ENCODE measurements at places on chromosomes 6 and 20. TPM values are rescaled to one million over a fixed set of nuclear protein-coding genes. Genes with fewer than 3 reads are reported as not detected.

DNA sequence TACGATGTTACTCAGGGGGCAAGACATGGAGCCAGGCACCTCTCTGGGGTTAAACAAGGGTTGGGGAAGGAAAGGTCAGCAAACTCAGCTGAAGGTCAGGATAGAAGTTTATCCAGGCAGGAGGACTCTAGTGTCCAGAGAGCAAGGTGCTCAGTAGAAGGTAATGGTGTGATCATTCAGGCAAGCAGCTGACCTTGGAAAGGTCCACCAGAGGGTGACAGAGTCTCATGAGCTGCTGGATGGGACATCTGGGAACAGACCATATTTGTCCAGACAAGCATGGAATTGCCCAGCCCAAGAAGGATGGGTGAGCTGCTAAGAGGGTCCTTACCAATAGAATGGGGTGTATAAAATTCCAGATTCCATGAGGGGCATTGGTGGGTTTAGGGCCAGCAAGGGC lies 89.5 kb downstream of the MAP3K7 start:
- H3K36me3 ChIP-seq = no peaks in the 10 kb centered on the region
- no peaks in the 10 kb centered on the region for H3K4me1 ChIP-seq
- no peaks in the 10 kb centered on the region for H3K27me3 ChIP-seq
- no peak overlapping the region for H3K4me3 ChIP-seq
- no peak overlapping the region for H3K27ac ChIP-seq
- DNase-seq = no peak

- no peaks in the 10 kb centered on the region for H3K4me1 ChIP-seq
- peak; percentile 72 for DNase-seq
- no peak overlapping the region for H3K27ac ChIP-seq
- H3K4me3 ChIP-seq = no peak overlapping the region
- H3K36me3 ChIP-seq = no peaks in the 10 kb centered on the region
Measured at GRCh38 chr6:21679761-21680265, 86.3 kb downstream of the SOX4 start.

DNA sequence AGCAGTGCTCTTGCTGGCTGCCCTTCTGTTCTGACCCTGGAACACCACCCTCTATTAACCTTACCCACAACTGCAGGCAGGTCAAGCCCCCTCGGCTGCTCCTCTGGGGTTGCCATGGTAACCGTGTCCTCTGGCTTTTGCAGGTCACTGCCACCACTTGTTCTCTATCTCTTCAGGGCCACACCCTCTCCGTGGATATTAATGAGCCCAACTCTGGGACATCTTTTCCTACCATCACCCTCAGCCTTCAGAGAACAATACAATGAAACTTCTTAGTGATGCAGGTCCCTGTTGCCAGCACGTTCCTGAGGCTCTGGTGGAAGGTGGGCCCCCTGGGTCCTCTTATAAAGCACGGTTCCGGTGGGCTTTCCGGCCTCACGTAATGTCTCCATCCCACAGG lies 30.8 kb upstream of the MICB start:
- H3K27me3 ChIP-seq = peaks cover 11% of the 10 kb centered on the region
- no peaks in the 10 kb centered on the region for H3K36me3 ChIP-seq
- peaks cover 3% of the 10 kb centered on the region for H3K4me1 ChIP-seq
- DNase-seq = no peak

DNA sequence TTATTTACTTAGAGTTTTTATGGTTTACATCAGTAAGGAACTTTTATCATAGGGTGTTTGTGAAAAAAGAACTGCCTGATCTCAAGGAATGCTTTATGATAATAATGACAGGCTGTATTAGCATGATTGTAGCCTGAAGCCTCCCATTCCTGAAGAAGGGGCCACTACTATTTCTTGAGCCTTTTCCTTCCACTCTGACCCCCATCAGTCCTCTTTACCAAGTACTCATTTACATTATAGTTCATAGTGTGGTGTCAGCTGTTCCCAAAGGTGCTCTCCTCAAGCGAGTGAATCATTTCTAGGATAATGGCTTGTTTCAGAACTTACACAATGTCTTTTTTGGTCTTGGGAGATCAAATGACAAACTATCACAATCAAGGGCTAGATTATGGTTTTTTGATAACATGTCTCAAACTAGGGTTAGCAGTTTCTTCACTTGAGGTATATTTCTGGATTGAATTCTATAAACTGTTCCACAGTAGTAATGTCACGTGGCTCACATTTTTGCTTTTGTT lies 283.6 kb downstream of the CDKAL1 start:
- H3K36me3 ChIP-seq = no peaks in the 10 kb centered on the region
- H3K27me3 ChIP-seq = no peaks in the 10 kb centered on the region
- no peak for DNase-seq

DNA sequence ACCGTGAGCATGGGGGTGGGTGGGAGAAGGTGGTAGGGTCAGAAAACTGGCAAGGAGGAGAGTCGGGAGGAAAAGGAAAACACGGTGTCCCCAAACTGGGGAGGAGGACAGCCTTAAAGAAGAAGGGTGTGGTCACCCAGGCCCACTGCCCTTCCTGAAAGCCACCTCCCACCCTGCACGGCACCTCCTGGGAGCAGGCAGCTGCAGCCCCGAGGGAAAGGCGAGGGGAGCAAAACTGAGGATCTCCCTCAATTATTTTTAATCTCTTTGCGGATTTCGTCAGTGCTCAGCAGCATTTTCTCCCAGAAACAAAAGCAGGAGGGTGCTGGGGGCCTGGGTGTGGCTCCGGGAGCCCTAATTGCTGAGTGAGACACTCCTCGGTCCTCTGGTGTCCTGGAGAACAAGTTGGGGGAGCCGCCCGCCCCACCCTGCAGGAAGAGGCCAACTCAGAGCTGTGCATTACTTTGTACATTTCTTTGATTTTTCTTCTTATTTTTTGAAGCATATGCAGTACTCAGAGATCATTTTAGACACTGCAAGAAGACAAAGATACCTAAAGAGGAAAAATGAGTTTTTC lies 56.4 kb downstream of the RIOK1 start:
- DNase-seq = no peak
- H3K27ac ChIP-seq = no peak overlapping the region
- no peaks in the 10 kb centered on the region for H3K4me1 ChIP-seq
- no peaks in the 10 kb centered on the region for H3K36me3 ChIP-seq
- H3K4me3 ChIP-seq = no peak overlapping the region
- no peaks in the 10 kb centered on the region for H3K27me3 ChIP-seq

- no peaks in the 10 kb centered on the region for H3K36me3 ChIP-seq
- H3K4me1 ChIP-seq = no peaks in the 10 kb centered on the region
- no peaks in the 10 kb centered on the region for H3K27me3 ChIP-seq
- H3K4me3 ChIP-seq = no peak overlapping the region
Measured at GRCh38 chr6:69096681-69097080, 461.6 kb downstream of the ADGRB3 start.

- peak; percentile 94 for DNase-seq
- no peaks in the 10 kb centered on the region for H3K27me3 ChIP-seq
- H3K4me1 ChIP-seq = peaks cover 13% of the 10 kb centered on the region
- no peaks in the 10 kb centered on the region for H3K36me3 ChIP-seq
- no peak overlapping the region for H3K4me3 ChIP-seq
Measured at GRCh38 chr6:12572896-12573827, 143.4 kb upstream of the PHACTR1 start.

- H3K27ac ChIP-seq = no peak overlapping the region
- DNase-seq = no peak
- H3K36me3 ChIP-seq = no peaks in the 10 kb centered on the region
Measured at GRCh38 chr6:157229132-157229618, 94.1 kb downstream of the TMEM242 start.

- no peaks in the 10 kb centered on the region for H3K36me3 ChIP-seq
- DNase-seq = no peak
- H3K27ac ChIP-seq = no peak overlapping the region
Measured at GRCh38 chr20:40753472-40753871, 64.4 kb upstream of the MAFB start.

DNA sequence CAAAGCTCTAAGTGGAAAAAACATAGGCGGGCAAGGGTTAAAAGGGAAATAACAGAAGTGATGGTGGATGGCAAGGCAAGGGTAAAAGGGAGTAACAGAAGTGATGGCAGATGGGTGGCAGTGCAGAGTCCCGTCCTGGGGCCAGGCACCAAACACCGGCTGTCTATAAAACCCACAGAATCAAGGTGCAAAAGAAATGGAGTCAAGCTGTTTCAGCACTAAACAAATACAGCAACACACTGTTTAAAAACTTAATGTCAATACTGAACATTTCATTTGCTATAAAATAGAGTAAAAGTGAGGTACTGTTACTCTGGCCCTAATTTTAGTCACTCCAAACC lies 87.6 kb downstream of the MAN1A1 start:
- H3K4me3 ChIP-seq = no peak overlapping the region
- H3K4me1 ChIP-seq = peaks cover 2% of the 10 kb centered on the region
- H3K36me3 ChIP-seq = no peaks in the 10 kb centered on the region
- DNase-seq = no peak
- no peaks in the 10 kb centered on the region for H3K27me3 ChIP-seq

DNA sequence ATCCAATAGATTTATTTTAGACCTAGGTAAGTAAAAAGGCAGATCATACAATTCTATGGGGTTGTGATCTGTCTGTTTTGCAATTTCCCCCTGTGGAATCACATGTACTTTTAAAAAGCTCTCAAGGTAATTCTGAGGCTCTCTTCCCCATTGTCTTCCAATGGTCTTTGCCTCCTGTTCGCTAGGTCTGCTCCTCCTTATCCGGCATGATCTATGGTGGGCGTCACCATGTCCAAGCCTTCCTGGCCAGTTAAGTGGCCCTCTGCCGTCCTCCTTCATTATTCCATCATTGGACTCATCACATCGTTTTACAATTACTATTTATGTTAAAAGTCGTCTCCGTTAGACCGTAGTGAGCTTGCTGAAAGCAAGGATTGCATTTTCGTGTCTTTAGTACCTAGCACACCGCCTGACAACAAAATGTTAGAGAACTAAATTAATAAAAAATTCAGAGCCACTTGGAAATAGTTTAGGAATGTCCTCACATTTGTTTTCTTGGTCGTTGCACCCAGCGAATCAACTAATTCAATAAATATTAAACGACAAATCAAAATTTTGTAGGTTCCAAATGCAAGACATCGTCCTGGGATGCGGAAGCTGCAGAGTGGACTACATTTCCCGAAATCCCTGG lies 2.2 kb upstream of the STXBP5 start:
- no peaks in the 10 kb centered on the region for H3K27me3 ChIP-seq
- H3K27ac ChIP-seq = peak overlapping the region; percentile 89
- no peaks in the 10 kb centered on the region for H3K36me3 ChIP-seq
- DNase-seq = peak; percentile 50
- H3K4me1 ChIP-seq = no peaks in the 10 kb centered on the region
- H3K4me3 ChIP-seq = peak overlapping the region; percentile 85

DNA sequence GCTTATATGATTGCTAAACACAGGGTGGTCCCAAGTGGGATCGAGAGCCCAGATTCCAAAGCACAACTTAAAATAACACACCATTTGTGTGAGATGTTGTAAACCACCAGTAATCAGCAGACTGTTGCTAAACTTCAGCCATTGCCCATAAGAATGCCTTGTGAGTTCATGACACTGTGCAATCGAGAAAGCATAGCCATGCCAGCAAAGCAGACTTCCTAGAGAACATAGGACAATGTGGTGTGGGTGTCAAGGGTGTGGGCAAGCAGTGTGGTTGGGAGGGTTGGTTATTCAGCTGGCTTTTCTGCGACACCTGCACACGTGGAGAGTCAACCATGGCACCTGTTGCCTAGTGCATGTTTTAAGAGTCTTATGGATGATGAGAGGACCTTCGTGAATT lies 16.1 kb upstream of the CALHM6 start:
- H3K27me3 ChIP-seq = no peaks in the 10 kb centered on the region
- no peak overlapping the region for H3K4me3 ChIP-seq
- no peaks in the 10 kb centered on the region for H3K36me3 ChIP-seq
- no peak for DNase-seq
- H3K27ac ChIP-seq = no peak overlapping the region
- H3K4me1 ChIP-seq = peaks cover 10% of the 10 kb centered on the region

- H3K4me3 ChIP-seq = no peak overlapping the region
- H3K27me3 ChIP-seq = no peaks in the 10 kb centered on the region
- H3K4me1 ChIP-seq = no peaks in the 10 kb centered on the region
Measured at GRCh38 chr6:35064757-35065440, 76.2 kb downstream of the TCP11 start.

DNA sequence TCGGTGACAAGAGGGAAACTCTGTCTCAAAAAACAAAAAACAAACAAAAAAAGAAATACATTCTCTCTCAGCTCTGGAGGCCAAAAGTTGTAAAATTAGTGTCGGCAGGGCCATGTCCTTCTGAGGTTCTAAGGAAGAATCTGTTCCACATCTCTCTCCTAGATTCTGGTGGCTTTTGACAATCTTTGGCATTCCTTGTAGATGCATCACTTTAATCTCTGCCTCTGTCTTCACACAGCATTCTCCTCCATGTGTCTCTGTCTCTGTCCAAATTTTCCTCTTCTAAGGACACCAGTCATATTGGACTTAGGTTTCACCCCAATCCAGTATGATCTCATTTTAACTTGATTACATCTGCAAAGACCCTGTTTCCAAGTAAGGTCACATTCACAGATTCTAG lies 9.1 kb downstream of the PPP2R5D start:
- H3K4me3 ChIP-seq = no peak overlapping the region
- H3K27me3 ChIP-seq = no peaks in the 10 kb centered on the region
- H3K36me3 ChIP-seq = no peaks in the 10 kb centered on the region
- DNase-seq = no peak

DNA sequence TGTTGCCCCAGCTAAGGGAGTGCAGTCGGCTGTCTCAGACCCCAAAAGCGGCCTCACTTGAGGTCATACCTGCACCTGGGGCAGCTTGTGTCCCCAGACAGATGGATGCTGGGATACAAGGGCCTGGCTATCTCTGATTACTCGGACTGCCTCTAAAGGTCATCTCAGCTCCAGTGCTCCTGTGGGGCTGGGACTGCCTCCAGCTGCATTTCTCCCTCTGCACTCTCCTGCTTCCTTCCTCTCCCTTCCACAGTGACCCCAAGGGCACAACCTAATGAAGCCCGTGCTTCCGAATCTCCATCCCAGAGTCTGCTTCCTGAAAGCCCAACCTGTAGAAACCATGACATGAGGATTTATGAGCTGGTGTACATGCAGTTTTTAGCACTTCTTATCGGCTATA lies 22.8 kb upstream of the OCSTAMP start:
- H3K27me3 ChIP-seq = no peaks in the 10 kb centered on the region
- H3K4me3 ChIP-seq = no peak overlapping the region
- DNase-seq = no peak
- H3K27ac ChIP-seq = no peak overlapping the region

DNA sequence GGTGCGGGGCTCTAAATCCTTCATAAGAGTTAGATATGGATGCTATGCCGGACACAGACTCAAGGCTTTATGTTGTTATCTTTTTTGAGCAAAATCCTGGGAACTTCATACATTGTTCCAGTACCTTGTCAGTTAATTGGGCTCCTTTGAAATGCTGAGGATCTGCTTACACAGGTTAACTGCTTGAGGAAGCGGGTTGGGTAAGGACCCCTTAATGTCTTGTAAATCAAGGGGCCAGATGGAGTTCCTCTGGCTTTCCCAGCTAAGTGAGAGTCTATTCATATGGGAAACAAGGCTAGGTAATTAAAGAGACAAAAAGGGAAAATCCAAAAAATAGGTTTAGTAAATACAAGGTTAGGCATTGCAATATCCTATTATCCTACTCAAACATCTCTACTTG lies 141.5 kb downstream of the OR2B2 start:
- no peaks in the 10 kb centered on the region for H3K36me3 ChIP-seq
- H3K4me1 ChIP-seq = no peaks in the 10 kb centered on the region
- H3K27ac ChIP-seq = no peak overlapping the region
- peaks cover 2% of the 10 kb centered on the region for H3K27me3 ChIP-seq
- DNase-seq = no peak

GRCh38 chr6:90610751-90611542 lies 24.1 kb upstream of the MAP3K7 start:
- peak; percentile 39 for DNase-seq
- H3K4me3 ChIP-seq = peak overlapping the region; percentile 61
- peaks cover 11% of the 10 kb centered on the region for H3K27me3 ChIP-seq

Gene PTPRK
- total RNA-seq = 75.5 TPM

Gene SLC24A3
- 1.8 TPM for total RNA-seq

Gene L3MBTL1
- total RNA-seq = 6.2 TPM

Gene RFX6
- total RNA-seq = not detected

Gene SMIM13
- 6.7 TPM for total RNA-seq

Gene MOCS3
- 9.2 TPM for total RNA-seq

Data from fibroblast of lung (primary cell).